ENCODE measurements at places on chromosomes 4 and X. TPM values are rescaled to one million over a fixed set of nuclear protein-coding genes. Genes with fewer than 3 reads are reported as not detected.

GRCh38 chrX:68945603-68946228, 116.9 kb downstream of the EFNB1 start:
- no peak for DNase-seq

- DNase-seq, result no peak
Observed at GRCh38 chr4:177263818-177264217, 45.9 kb upstream of the NEIL3 start.

GRCh38 chr4:88137112-88137511, 21.3 kb downstream of the ABCG2 start:
- no peak for DNase-seq

DNA sequence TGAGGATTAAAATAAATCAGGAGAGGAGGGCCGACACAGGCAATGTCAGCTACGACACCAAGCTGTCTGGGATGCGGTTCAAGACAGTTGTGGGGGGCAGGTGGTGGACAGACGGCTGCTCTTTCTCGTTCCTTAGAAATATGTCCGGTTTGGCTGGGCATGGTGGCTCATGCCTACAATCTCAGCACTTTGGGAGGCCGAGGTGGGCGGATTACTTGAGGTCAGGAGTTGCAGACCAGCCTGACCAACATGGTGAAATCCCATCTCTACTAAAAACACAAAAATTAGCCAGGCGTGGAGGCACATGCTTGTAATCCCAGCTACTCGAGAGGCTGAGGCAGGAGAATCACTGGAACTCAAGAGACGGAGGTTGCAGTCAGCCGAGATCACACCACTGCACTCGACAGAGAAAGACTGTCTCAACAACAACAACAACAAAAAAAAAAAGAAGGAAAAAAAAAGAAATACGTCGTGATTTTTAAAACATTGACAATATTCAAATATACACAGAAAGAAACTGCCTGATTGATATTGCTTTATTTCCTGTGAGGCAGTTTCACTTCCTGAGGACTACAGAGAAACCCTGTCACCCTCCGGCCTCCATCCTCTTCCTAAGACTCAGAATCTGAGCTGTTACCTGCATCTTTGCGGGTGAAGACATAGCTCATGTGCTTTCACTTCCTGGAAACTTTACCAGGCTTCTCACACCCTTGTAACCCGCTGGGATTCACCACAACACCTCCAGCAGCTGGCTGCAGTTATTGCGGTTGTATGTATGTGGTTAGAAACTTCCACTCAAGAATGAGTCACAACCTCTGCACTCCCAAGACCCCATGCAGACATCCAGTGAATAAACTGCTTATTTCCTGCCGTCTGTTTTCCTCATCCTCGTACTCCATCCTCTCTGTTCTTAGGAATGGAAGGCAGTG, 63.8 kb upstream of the STS start:
- DNase-seq, result no peak

GRCh38 chr4:137528673-137529072, 3.6 kb downstream of the PCDH18 start:
- no peak for DNase-seq

DNA sequence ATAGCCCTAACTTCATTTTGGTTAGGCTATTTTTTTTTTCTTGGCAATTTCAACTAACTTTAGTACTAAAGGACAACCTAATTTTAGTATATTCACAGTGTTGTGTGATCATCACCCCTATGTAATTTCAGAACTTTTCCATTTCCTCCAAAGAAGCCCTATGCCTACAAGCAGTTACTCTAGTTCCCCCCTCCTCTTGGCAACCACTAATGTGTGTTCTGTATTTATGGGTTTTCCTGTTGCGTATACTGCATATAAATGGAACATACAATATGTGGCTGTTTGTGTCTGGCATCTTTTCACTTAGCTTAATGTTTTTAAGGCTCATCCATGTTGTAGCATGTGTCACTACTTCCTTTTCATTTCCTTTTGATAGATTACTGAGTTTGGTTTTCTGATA, 57.6 kb downstream of the N4BP2 start:
- no peak for DNase-seq

DNA sequence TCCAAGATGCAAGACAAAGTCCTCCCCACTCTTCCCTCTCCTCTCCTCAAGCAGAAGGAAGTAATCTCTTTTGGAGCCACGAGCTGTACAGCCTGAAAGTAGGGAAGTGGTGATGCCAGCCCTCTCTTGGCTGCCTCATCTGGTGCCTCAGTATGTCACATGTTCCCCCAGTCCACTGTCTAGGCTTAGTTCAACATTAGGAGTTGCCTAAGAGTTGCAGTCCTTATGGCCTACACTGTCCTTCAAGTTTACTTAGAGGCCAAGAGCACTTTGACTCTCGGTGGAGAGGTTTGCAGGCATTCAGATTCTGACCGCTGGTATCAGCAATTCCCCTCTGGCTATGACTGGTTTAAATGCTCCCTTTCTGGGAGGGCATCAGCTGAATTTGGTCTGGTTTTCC, 735.6 kb downstream of the GLUD2 start:
- no peak for DNase-seq

DNA sequence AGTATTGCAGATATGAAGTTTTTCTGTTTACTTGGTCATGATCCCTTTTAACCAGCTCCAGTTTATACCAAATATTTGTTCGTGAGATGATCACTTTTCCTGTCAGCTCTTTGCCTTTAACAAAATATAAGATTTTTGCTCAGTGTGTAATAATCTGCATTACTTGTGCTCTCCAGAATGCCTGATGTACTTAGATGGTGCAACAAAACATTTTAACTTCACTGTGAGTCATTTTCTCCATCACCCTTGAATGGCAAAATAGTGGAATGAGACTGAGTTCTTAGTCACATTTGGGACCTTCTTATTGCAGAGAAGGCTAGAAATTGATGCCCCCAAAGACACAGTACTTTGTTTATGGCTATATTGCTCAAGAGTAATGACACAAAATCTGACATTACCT, 252.0 kb downstream of the FRMPD4 start:
- no peak for DNase-seq

DNA sequence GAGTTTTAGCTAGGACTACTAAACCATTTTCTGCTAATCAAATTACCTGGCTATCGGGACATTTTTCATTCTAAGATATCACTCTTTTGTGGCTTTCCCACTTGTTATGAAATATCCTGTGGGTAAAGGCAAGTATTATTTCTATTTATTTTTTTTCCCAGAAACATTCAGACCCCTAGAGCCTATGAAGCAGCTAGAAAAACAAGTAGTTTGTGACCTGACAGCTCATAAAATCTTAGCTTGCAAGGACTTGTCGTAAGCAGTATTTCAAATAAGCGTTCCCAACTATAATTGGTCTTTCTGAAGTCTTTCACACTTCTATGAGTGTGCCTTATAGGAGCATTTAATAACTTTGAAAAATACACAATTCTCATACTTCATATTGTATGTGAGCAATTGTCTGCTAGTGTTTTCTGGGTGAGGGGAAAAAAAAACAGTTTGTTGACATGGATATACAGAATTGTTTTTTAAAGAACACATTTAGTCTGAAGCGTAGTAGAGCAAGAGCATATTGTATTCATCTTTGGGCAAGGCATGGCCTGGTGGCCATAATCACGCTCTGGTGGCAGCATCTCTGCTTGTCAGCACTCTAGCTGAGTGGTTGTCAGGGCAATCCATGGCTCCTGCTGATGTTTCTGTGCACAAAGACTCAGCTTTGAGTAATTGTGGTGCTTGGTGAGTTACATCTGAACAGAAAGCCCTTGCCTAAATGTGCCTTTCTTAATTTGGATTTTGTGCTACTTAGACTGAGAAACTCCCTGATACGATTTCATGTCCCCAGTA, 2.6 kb downstream of the MCUB start:
- DNase-seq, result no peak

DNA sequence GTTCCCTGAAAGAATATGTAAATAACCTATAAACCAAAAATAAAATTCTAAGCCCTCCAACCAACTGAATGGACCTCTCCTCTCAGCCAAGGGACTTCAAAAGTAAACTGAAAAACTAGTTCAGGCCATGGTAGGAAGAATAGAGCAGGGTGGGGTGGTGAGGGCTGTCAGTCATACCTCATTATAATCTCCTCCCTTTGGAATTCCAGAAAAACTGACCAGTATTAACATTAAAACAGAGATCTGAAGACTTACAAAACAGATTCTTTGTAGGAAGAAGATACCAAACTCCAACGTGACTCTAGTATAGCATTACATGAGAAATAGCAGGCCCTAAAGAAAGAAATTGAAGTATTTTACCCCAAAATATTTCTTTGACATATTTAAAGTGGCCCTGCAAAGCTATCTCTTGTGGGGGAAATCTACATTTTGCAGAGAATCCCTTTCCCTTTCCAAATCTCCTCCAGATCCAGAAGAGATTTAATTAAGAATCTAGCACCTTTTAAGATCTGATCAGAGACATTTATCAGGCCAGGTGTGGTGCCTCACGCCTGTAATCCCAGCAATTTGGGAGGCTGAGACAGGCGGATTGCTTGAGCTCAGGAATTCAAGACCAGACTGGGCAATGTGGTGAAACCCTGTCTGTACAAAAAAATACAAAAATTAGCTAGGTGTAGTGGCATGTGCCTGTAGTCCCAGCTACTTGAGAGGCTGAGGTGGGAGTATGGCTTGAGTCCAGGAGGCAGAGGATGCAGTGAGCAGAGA, 15.1 kb downstream of the TBC1D9 start:
- no peak for DNase-seq

DNA sequence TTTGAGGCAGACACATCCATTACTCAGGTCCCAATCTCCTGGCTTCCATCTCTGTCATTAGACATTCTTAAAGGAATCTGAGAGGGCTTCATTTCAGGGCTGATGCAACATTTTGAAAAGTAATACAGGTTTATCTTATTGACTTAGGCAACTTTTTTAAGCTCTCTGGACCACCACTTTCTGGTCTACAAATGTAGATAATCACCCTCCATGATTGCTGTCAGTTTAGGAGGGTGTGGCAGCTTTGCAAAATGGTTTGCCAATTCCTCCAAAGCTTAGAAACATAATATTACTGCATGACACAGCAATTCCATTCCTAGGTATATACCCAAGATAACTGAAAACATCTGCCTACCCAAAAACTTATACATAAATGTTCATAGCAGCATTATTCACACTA, 77.6 kb downstream of the ARHGAP6 start:
- DNase-seq, result no peak

DNA sequence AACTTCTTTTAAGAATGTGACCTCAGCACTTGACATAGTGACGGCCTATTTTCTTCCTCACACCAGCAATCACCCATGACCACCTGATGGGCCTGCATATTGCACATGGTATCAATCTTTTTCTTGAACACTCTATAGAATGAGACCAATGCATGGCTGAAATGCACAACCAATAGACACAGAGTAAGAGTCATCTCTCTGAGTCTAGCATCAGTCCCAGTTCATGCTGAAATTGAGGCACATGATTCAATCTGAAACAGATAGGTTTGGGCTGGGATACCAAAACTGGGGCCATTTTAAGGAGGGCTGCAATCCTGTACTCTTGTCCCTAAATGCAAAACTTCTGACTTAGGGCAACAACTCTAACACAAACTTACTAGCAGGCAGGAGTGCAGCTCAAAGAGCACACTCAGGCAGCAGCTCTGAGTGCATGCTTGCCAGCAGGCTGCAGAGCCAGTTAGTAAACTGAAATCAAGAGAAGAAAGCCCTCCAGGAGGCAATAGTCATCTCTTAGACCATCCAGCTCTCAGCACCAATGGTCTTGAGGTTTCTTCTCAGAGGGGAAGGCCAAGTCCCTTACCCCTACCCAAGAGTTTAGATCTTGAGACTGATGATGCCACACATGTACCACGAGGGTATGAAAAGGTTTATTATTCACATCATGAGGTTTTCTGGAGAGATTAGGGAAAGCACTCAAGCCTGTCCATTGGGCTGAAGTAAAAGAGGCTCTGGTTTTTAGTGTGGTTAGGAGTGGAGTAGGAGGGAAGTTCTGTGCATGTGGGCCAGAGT, 24.7 kb upstream of the GPR101 start:
- no peak for DNase-seq

DNA sequence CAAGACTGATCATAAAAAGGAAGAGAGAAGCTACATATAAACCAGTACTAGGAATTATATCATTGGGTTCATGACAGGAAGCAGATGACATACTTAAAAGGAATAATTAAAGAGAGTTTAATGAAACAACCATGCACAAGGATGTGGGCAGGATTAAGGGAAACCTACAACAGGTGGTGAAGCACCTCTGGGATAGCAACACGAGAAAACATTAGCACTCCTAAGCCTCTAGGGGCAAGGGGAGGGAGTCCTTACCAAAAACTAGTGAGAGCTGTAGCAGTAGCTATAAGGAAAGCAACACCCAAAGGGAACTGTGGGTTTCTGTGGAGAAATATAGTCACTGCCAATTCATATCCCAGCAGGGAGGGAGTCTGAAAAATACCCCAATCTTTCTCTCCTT, 7.2 kb upstream of the THOC2 start:
- DNase-seq, result no peak

DNA sequence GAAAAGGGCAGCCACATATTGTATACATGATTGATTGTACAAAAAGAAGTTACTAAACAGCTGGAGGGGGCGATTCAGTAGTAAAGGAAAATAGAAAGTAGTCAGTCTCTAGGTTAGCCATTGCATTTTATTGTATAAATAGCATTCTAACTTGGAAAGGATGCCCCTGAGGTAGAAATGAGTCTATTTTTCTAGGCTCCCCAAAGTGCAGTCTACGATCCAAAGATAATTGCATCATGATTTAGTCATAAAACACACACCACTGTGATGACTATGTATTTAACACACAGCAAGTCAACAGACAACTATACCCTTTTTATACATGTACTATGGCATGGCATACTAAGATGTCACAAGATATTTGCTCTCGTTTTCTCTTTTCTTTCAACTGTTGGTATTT, 204.9 kb downstream of the APBB2 start:
- DNase-seq, result no peak

DNA sequence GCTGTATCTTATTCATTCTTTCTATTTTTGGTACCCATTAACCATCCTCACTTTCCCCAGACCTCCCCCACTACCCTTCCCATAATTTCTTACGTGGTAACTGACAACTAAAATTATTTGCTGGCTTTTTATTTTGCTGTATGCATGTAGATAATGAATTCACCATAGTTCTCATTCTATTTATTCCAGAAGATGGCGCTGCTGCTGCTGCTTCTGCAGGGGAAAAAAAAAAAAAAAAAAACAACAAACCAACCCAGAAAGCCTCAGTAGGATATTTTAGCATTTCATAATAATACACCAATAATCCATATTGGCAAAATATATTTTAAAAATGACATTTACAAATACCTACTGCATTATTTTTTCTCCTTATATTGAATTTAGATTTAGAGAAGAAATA, 416.6 kb upstream of the MAGEB18 start:
- DNase-seq, result no peak

GRCh38 chrX:48711162-48711928, 14.8 kb downstream of the SUV39H1 start:
- no peak for DNase-seq

The SMIM10 gene
- 20.0 TPM for total RNA-seq

The CT45A1 gene
- not detected for total RNA-seq

The MAP7D2 gene
- not detected for total RNA-seq

The TMSB15C gene
- 4.0 TPM for total RNA-seq

The IRS4 gene
- total RNA-seq, result not detected

The ATOH1 gene
- not detected for total RNA-seq

The NHSL2 gene
- total RNA-seq, result 46.1 TPM

The GALNTL6 gene
- not detected for total RNA-seq

The ARHGAP36 gene
- not detected for total RNA-seq

The AIFM1 gene
- 22.6 TPM for total RNA-seq

The SPATA18 gene
- total RNA-seq, result 5.8 TPM

The PPEF2 gene
- total RNA-seq, result not detected

The IQSEC2 gene
- total RNA-seq, result 8.3 TPM

The RNF4 gene
- 38.9 TPM for total RNA-seq

The DDX53 gene
- not detected for total RNA-seq

The PAGE2B gene
- total RNA-seq, result not detected

Measured in posterior vena cava (tissue), 2 donors.